ENCODE measurements at places on chromosomes 1 and 21.

- DNase-seq, result no peak
Observed at GRCh38 chr1:206705726-206706297, 21.1 kb downstream of the MAPKAPK2 start.

GRCh38 chr1:116724765-116725375 is 29.4 kb upstream of the CD2 start:
- peak; percentile 66 for DNase-seq

DNA sequence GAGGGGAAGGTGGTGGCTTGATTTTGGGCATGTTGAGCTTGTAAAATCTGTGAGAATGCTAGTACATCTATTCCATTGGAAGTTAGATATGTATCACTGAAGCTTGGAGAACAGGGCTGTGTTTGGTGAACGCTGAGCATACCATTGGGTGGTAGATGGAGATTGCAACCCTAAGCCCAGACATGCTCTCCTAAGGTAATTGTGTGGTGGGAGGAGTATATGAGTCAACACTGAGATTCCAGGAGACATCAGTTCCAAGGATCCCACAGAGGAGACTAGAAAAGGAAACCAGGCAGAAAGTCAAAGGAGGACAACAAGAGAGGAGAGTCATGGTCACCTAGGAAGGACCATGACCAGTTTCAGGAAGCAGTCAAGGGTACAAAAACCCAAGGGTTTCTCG is 60.4 kb downstream of the KIF21B start:
- no peak for DNase-seq

DNA sequence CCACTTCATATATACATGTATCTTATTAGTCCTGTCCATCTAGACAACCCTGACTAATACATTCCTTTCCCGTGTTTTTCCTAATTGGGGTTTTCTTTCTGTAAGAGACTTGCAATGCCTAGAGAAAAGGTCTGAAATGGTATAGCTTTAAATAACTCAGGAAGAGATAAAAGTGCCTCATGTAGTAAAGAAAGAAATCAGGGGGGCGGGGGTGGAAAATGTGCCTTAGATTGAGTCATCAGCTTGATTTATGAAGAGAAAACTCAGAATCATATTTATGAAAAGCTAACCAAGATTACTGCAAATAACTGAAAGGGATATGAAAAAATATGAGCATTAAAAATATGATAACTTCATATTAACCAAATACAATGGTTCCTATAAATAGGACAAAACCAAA is 345.8 kb upstream of the CHRM3 start:
- DNase-seq, result no peak

GRCh38 chr1:245575710-245576109 is 420.9 kb downstream of the KIF26B start:
- DNase-seq, result no peak

- DNase-seq, result no peak
Observed at GRCh38 chr1:107865627-107866026, 99.4 kb downstream of the VAV3 start.

Measured in kidney glomerular epithelial cell (primary cell).